Foreskin melanocyte (primary cell): ENCODE measurements at places on chromosomes 1 and 21.
A peak's percentile ranks its signal among the peaks of the same experiment; 100 is the strongest.

DNA sequence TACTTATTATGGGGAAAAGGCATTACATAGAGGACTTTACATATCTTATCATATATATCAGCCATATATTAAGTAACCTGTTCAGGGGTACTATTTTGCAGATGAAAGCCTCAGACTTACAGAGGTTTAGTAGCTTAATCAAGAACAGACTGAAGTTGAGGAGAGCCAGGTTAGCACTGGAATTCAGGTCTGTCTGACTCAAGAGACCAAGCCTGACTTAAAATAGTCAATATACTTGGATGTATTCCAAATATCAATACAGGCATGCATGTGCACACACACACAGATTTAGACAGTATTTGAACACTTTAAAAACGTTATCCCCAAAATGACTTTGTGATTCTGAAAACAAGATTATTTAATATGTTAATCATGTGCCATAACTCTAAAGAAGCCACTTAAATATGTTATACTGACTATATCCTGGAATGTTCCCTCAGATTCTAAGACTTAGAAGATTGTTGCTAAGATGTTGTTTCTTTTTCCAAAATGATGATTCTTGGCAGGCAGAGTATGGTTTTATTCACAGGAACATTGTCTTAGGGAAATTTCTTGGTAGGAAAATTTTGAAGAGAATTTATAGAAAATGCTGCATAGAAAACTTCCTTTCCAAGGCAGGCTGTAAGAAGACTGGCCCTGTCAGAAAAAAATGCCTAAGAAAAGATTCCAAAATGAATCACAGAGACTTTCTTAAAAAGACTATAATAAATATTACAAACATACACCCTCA lies 61.6 kb downstream of the ADAMTS1 start:
- DNase-seq, result no peak

DNA sequence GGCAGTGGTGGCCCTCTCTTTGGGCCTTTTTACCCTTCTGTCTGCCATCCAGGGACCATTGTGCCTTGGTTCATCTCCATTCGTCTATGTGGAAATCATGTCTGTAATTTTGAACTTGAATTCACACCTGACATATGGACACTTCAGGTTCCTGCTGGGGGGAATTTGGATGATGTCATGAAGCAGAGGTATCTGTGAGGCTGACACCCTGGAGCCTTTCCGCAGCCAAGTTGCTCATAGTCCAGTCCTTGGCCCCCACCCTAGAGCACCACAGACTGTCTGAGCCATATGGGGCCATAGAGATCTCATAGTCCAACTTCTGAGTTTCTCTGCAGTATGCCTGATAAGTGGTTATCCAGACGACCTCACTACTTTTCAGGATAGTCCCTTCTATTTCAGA lies 147.7 kb upstream of the CACNA1E start:
- no peak for DNase-seq

GRCh38 chr21:25895565-25896205 lies 160.9 kb downstream of the GABPA start:
- DNase-seq, result no peak

DNA sequence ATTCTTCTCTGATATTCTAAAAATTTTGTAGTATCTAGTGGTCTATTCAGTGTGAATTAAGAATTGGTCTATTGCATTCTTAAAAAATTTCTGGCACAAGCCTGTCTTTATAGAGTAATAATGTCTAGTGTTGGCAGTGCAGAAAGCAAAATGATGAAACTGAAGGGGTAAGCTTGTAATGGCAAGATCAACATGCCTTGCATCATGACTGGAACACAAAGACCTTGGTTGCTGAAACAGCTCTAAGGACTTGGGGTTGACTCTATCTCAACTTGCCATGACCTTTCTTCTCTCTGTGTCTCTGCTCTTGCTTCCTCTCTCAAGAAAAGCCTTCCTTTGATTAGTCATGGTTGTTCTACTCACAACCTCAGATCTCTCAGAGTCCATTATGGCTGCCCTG lies 46.8 kb upstream of the PROX1 start:
- DNase-seq, result no peak

DNA sequence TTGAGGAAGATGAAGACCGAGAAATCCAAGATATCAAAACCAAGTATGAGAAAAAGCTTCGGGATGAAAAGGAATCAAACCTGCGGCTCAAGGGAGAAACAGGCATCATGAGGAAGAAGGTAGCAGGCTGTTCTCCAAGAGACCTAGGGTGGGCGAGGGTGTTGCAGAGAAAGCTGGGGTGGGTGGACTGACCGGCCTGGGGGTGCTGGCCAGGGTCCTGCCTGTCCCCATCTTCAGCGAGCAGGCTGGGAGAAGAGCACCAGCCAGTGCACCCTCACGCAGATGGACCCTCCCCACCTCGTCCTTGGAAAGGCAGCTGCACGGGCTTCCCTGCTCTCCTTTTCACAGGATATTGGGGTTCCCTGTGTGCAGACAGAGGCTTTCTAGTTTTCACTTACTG lies 46.9 kb upstream of the TMEM125 start:
- DNase-seq, result no peak

DNA sequence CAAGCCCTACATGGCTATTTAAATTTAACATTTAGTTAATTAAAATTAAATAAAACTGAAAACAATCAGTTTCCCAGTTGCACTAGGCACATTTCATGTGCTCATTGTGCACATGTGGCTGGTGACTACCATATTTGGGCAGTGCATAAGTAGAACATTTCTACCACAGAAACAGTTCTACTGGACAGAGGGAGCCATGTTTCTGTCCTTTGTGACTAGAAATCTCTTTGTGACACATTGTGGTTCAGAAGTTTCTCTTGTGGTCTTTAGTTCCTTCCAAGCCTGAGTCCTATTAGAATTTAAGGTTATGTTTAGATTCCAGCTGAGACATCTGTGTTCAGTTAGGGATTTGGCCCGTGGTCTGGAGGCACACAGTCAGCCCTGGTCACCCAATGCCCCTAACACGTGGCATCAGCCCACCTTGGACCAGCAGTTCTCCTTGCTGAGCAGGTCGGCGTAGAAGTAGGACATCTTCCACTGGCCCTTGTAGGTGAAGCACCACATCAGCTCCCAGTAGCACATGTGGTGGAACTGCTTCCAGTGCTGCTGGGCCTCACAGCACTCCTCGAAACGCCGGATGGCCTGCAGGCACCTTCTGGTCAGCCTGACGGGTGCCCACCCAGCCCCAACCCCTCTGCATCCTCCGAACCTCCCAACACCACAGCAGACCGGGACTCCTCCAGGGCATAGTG lies 29.1 kb downstream of the TTC39A start:
- DNase-seq, result no peak

- DNase-seq, result peak; percentile 79
Observed at GRCh38 chr21:28069450-28069923, 923.2 kb downstream of the LTN1 start.

- DNase-seq, result no peak
Observed at GRCh38 chr1:23381233-23381885, 11.7 kb upstream of the ZNF436 start.

DNA sequence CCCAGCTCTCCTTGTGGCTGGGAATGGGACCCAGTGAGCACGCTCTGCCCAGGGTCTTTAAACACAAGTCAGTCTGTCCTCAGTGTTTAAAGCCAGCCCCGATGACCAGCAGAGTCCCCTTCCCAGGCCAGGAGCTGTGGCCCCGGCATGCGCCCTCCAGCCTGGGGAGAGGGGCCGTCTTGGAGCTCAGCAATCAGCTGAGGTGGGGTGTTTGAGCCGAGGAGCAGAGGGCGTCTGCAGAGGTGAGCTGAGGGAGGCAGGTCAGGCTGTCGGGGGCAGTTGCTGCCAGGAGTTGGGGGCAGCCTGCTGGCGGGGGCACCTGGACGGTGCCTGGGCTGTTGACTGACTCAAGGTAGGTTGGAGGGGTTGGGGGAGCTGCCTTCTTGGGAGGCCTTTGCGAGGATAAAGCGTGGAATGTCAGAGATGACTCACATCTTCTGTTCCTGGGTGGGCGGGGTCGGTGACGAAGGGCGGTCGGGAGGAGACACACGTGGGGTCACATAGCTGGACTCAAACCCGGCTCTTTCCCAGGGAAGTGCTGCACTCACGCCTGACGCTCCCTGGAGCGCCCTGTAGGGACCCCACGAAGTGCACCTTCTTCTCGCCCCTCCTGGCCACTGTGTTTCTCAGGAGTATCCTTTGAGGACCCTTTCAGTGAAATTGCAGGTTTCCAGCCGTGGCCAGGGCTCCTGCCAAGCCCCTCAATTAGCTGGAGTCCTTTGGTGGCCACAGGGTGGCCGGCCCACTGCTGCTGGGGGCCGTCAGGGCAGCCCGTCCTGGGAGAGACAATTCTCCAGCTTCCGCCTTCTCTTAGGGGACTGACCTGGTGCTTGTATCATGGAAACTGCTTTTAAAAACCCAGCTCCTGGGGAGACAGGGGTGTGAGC lies 86.2 kb downstream of the SIK1 start:
- DNase-seq, result no peak

DNA sequence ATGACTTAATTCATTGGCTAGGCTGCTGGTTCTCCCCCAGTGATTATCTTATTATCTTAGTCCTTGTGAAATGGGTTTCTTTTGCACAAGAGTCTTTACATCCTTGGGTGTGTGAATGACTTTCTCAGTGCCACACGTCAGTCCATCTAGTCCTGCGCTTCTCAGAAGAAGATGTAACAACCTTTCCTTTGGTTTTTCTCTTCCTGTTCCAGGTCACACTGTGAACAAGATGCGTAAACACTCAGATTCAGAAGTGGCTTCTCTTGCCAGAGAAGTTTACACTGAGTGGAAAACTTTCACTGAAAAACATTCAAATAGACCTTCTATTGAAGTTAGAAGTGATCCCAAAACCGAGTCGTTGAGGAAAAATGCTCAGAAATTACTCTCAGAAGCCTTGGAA lies 35.0 kb downstream of the TCEANC2 start:
- DNase-seq, result no peak

GRCh38 chr1:72253132-72253531 lies 29.2 kb downstream of the NEGR1 start:
- DNase-seq, result no peak

- no peak for DNase-seq
Observed at GRCh38 chr1:11875094-11875493, 16.3 kb upstream of the NPPB start.

DNA sequence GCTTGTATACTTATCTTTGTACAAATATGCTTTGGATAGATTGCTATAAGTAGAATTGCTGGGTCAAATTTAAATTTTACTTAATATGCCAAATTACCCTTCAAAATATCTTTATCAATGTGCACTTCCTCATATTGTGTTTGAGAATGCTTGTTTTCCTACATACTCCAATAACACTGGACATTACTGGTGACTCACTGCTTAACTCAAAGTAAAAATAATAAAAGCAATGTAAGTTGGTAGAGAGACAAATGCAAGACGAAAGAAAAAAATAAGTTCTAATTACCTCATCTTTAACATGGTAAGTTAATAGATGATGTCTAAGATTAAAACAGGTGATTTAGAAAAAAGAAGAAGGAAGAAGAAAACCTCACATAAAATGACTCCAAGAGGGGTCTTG lies 7.9 kb upstream of the SH3GLB1 start:
- no peak for DNase-seq

- DNase-seq, result no peak
Observed at GRCh38 chr21:14736162-14736561, 190.0 kb upstream of the SAMSN1 start.

DNA sequence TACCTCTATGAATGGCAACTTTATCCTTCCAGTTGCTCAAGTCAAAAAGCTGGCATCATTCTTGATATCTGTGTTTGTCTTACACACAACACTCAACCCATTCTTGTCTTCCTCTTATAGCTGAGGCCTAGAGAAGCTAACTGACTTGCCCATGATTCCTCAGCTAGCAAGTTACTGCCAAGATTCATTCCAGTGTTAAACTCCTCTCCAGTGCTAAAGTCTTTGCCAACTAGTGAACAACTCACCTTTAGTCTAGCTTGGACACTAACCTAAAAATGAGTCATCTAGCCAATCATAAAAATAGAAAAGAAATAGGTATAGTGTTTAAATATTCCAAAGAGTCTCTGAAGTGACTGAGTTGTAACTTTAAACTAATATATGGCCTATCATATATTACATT lies 45.6 kb upstream of the RGS2 start:
- DNase-seq, result no peak

GRCh38 chr1:8796812-8797211 lies 20.6 kb downstream of the RERE start:
- DNase-seq, result no peak

GRCh38 chr1:42944246-42944928 lies 14.3 kb downstream of the SLC2A1 start:
- no peak for DNase-seq

DNA sequence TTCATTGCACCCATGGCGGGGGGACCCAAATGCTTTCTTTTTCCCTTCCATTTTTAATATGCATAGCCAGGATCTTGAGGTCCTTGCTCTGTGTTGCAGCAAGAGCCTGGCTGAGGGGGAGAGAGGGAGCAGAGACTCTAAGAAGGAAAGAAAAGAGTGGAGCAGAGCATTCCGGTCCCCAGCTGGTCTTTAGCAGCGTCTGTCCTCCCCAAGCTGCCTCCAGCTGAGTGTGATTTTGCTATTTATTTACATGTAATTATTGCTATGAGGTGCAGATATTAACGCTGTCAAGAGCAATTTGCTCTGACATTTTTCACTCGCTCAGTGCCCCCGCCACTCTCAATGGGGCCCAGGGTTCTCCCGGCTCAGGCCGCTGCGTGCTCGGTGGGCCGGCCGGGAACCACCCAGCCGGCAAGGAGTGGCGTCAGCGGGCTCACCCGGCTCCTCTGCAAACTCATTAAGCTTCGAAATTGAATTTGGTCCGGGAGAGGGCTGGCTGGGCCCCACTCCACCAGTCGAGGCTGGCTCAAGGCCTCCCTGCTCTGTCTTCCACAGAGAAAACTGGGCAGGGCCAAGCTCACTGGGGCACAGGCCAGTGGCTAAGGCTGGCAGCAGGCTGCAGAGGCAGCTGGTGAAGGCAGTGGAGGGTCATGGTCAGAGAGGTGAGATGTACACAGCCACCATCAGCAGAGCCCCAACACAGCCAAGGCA lies 93.2 kb downstream of the PAX7 start:
- DNase-seq, result no peak

- DNase-seq, result no peak
Observed at GRCh38 chr1:22868331-22868730, 104.3 kb downstream of the LACTBL1 start.

DNA sequence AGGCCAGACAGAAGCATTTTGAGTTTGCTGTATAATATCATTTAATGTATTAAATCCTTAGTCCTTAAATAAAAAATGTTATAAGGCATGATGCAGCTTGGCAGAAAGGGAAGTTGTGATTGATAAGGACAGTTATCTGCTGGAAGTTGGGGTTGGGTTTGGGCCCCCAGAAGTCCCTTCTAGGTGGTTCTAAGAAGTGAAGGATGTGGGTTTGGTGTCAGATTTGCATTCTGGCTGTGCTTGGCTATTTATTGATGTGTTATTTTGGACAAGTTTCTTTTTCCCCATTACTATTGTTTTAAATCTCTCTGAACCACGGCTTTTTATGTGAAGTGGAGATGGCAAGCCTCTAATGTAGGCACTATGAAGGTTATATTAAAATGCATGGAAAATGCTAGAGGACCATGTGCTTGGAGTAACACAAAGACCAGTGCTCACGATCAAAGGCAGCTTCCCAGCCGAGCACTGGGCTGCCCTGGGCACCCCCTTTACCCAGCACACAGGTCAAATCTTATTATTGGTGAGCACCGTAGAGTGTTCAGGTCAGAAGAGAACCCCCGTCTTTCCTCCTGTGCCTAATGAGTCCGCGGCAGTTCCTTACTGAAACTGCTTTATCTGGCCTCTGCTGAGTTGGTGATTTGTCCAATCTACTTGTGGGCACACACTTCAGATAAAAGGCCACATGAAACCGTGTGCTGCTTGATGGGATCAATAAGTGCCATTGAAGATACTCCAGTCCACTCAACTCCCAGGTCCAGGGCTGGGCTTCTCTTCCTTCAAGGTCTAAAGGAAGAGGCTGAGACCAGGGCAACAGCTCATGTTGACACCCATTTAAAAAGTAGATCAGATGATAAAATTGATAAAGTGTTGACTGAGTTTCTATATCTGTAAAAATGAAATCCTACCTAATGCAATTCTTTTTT lies 212.0 kb downstream of the PRDM2 start:
- no peak for DNase-seq
